Fibroblast of villous mesenchyme (primary cell): ENCODE measurements at places on chromosomes 6 and 20.

DNA sequence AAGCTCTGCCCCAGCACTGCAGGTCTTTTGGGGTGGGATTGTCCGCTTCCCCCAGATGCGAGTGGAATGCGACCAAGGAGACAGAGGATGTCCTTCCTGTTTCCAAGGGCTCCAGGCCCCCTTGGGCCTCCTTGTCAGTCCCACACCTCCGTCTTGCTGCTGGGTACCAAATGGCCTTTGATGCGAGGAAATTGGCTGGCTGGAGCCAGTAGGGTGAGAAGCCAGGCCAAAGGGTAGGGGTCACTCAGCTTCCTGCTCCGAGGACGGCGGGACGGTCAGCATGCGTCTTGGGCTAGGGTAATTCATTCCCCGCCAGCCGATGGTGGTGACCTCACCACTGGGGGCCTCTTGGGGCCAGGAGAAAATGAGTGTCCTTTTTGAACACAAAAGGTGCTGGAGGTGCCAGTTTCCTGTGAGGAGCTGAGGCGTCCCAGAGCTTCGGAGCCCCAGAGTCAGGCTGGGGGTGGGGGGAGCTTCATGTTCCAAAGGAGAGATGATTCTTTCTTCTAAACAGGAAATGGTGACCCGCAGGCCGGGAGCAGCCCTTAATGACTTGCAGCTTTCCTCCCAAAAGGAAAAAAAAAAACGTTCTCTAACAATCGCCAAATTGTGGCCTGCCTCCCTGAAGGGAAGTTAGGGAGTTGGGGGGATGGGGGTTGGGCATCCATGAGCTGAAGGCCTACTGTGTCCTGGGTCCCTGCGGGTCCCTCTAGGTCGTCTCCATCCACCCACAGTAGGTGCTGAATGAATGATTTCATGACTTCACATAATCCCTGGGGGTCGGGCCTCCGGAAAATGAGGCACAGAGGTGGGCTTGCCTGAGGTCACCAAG is 6.7 kb downstream of the SNAI1 start:
- DNase-seq = peak; percentile 87

- no peak for DNase-seq
Observed at GRCh38 chr20:57630061-57630460, 9.8 kb upstream of the ZBP1 start.

DNA sequence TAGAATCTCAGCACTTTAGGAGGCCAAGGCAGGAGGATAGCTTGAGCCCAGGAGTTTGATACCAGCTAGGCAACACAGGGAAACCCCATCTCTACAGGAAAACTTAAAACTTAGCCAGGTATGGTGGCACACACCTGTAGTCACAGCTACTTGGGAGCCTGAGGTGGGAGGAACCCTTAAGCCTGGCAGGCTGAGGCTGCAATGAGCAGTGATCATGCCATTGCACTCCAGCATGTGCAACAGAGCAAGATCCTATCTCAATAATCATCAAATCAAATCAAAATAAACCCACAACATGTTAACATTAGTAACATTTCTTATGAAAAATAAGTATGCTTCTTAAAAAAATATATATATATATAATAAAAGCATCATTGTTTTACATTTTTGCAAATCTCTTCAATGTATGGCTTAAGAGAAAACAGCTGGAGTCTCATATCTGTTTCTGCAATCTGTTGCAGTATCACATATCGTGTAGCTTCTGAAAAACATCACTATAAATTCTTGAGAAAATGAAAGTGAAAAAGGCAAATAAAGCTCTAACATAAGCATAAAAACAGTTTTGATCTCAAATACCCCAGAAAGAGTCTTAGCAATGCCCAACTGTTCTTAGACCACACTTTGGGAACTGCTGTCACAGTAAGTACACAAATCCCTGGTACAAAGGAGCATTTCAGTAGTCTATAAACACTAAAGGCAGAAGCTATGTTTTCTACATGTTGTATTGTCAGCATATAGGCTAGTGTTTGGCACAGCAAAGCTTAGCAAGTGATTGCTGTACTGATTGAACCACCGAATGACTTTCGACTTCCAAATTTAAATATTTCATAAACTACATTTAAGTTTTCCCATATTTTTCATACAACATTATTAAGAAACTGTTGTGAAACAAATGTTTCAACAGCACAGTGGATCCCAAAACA is 8.0 kb downstream of the MMUT start:
- no peak for DNase-seq

- peak; percentile 33 for DNase-seq
Observed at GRCh38 chr6:128847431-128848210, 35.3 kb upstream of the LAMA2 start.

- DNase-seq = peak; percentile 40
Observed at GRCh38 chr6:42819803-42820511, 38.1 kb downstream of the BICRAL start.

DNA sequence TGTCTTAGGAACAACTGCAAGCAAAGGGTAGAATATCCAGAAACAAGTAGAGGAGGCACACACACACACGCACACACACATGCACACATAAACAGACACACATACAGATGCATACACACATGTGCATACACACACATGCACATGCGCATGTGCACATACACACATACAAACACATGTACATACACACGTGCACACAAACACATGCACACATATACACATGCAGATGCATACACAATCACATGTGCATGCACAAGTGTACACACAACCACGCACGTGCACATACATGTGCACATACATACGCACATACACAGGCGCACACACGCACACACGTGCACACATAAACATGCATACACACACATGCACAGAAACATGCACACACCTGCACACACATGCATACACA is 206.5 kb upstream of the OPRM1 start:
- DNase-seq = no peak

GRCh38 chr6:155498370-155498769 is 42.7 kb upstream of the NOX3 start:
- DNase-seq = no peak

DNA sequence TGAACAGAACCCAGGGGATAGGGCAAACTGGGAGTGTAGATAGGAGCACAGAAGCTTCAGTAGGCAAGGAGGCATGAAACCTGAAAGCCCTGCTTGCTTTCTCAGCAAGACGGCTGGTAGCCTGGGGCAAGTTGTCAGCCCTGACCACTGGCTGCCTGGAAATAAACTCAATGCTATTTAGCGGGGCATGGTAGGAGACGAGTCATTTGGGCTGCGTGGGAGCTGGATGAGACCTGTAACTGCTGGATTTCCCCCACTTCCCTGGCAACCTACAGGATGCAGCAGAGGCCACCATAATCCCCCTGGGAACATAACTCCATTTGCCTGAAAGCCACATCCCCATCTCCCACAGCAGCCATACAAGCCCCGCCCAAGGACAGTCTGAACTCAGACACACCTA is 332.6 kb upstream of the TBX18 start:
- no peak for DNase-seq

DNA sequence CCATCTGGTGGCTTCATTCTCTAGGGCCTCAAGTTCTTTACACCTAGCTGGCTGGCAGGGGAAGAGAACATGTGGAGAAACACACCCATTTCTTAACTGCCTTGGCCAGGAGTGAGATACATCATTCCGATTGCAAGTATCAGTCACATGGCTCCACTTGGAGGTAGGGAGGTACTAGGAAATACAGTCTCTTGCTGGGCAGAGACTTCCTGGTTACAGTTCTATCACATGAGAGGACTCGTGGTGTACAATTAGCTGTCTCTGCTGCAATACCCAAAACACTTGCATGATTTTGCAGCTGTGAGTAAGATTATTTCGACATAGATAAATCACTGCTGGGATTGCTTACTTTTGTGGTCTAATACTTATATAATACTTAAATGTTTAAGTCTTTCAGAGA is 51.1 kb downstream of the GTF2H5 start:
- DNase-seq = peak; percentile 98

DNA sequence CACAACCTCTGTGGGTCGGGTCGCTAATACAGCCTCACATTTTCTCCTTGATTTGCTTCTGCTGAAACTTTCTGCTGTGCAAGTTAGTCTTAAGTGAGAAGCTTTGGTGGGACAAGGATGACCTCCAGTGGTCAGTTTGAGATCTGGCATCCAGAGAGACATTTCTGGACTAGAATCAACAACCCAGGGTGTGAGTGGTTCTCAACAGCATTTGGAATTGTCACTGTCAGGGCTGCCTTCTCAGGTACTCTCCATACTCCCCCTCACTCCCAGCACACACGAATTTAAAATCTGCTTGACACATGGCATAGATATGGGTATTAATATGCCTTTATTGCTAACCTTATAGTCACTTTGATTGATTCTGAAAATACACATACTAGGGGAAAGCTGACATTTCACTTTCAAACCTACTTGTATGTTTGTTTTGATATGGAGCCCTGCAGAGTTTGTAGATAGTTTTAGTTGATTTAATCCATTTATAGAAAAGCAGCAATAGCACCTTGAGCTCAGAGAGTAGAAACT is 13.2 kb downstream of the OTOR start:
- peak; percentile 77 for DNase-seq

GRCh38 chr6:108734271-108734922 is 113.8 kb upstream of the ARMC2 start:
- DNase-seq = no peak

- DNase-seq = no peak
Observed at GRCh38 chr6:165106261-165106660, 203.1 kb downstream of the C6orf118 start.

- no peak for DNase-seq
Observed at GRCh38 chr20:41671143-41671542, 53.0 kb upstream of the CHD6 start.

- no peak for DNase-seq
Observed at GRCh38 chr6:156379392-156380289, 397.5 kb upstream of the ARID1B start.

DNA sequence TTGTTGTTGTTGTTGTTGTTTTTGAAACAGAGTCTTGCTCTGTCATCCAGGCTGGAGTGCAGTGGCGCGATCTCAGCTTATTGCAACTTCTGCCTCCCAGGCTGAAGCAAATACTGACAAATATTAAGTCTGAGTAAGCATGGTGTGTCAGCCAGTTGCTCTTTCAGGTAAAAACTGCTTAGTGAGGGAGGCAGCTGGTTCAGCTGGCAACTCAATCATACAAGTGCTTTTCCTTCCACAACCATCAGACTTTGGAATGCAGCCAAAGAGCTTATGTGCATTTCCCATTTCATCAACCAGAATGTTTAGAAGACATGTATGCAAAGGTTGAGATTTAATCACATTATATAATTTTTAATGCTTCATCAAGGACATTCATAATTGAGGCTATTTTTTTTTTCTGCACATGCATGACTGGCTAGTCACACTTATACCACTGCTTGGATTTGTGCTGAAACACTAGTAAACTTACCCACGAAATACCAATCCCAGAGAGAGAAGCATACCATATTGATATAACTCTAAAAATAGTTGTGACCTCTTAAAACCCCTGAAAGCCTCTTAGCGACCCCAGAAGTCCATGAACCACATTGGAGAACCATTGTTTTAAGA is 56.0 kb downstream of the CLIC5 start:
- DNase-seq = peak; percentile 27

- no peak for DNase-seq
Observed at GRCh38 chr6:90388395-90388794, 91.8 kb upstream of the BACH2 start.

DNA sequence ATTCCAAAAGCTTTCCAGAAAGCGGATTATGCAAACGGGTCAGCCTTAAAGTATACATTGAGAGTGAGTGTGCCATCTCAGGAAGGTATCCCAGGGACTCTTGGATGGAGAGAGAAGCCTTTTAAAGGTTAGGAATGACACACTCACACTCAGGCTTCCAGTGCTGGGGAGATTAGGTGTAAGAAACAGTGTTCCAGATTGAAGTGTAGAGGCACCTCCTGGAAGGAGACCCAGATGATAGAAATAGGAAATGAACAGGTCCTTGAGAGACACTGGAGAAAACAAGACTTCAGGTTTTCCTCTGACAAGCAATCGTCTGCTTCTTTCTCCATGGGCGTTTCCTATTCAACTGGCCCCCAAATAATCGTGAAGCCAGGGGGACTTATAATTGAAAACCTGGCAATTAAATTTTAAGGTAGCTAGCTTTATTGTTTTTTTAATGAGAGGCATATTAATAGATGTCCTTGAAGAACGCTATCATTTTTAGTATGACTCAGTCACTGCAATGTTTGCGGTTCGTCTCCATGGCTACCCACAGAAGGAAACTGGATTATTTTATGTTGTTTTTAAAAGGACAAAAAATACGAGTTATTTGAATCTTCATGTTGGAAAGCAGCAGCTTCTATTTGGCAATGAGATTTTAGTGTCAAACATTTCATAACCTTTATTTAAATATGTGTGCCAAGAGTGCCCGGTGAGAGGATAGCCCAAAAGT is 85.3 kb downstream of the TRMT6 start:
- peak; percentile 74 for DNase-seq

DNA sequence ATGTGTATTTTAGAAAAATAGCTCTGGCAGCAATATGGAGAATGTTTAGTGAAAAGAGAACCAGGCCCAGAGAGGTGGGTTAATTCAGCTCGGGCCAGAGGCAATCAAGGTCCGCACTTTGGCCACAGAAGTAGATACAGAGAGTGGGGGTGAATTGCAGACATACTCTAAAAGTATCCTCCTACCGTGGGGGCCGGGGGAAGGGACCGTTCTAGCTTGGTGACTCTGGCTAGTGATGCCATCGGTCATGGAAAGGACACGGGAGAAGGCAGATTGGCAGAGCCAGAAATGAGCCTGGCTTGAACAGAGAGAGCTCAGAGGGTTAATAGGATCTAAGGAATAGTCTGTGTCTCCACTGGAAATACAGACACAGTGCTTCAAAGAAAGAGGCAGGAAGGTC is 173.1 kb downstream of the MTHFD1L start:
- no peak for DNase-seq

GRCh38 chr6:56528412-56528841 is 114.3 kb downstream of the DST start:
- peak; percentile 73 for DNase-seq

GRCh38 chr20:20010639-20011500 is 6.3 kb upstream of the NAA20 start:
- peak; percentile 93 for DNase-seq

DNA sequence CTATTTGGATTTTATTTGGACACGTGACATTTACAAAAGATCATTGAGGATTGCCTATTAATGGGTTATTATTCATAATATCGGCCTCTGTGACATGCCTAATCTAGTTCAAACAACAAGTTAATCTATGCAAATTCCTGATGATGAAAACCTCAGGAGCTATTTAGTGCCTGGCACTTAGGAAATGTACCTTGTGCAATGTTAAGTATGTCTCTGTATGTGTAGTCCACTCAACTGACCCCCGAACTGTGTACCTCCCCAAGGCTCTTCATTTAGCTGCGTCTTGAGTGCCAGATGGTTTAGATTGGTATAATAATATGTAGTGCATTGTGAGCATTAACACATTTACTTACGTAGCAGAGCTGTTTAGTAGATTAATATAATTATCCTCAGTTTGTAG is 6.9 kb downstream of the LAMA2 start:
- DNase-seq = no peak

GRCh38 chr20:59007665-59008511 is 834 bp upstream of the CTSZ start:
- DNase-seq = no peak
